ENCODE measurements at places on chromosomes 5 and 9.

DNA sequence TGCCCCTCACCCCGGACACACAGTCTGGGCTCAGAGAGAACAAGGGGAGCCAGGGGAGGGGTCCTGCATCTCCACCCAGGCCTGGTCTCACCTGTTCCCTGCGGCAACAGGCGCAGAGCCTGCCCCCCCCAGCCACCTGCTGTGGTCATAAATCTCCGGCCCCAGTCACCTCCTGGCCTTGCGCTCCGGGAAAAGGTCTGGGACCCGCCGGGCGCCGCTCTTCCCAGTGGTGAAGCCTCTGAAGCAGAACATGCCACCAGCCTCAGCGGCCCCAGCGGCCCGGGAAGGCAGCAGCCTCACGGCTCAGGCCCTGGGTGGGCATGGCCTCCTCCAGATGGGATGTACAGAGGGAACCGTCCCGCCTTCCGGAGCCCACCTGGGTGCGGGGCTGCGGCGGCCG is 20.6 kb downstream of the NOTCH1 start:
- no peak for DNase-seq

- DNase-seq, result no peak
These were observed 818.2 kb downstream of the TLR4 start for GRCh38 chr9:118522093-118523028.

GRCh38 chr9:122396614-122397148 is 25.9 kb downstream of the PTGS1 start:
- no peak for DNase-seq

DNA sequence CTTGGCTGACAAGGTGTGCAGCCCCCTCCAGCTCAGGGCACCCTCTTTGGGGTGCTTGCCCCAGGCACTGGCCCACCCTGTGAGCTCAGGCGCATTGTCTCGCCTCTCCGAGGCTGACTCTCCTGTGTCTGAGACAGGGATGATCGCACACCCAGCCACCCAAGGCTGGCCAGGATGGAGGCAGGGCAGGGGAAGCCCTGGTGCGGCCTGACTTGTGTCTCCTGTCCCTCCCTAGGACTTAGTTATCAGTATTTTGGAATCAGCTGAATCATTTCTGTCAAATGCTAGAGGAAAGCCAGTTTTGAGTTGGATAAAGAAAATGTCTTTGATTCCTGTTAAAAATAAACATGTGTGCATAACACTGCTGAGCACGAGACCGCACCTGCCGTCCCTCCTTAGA is 2.5 kb upstream of the DBH start:
- no peak for DNase-seq

- DNase-seq, result no peak
These were observed 13.5 kb downstream of the SDHA start for GRCh38 chr5:231661-232060.

- DNase-seq, result no peak
These were observed 13.9 kb downstream of the ENC1 start for GRCh38 chr5:74626386-74627222.

DNA sequence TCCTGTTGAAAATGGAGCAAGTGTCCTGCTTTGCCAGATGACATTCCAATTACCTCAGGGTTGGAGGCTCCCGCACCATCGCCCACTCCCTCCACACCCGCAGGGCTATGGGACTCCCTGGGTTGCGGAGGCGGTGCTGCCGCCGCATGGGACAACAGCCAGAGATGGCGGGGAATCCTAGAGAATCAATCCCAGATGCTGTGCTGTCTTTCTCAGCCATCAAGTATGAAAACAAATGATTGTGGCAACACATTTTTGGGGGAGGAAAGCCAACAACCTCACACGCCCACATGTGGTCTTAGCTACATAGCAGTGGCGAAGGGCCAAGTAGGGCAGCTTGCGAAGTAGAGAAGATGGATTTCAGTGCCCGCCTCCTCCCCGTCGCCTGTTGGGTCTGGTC is 46.7 kb downstream of the IL31RA start:
- DNase-seq, result no peak

- DNase-seq, result no peak
These were observed 319.7 kb downstream of the GLIS3 start for GRCh38 chr9:3980212-3980611.

GRCh38 chr5:61951295-61951694 is 354.7 kb upstream of the KIF2A start:
- DNase-seq, result no peak

- no peak for DNase-seq
These were observed 159.6 kb upstream of the STK32A start for GRCh38 chr5:147075187-147075586.

DNA sequence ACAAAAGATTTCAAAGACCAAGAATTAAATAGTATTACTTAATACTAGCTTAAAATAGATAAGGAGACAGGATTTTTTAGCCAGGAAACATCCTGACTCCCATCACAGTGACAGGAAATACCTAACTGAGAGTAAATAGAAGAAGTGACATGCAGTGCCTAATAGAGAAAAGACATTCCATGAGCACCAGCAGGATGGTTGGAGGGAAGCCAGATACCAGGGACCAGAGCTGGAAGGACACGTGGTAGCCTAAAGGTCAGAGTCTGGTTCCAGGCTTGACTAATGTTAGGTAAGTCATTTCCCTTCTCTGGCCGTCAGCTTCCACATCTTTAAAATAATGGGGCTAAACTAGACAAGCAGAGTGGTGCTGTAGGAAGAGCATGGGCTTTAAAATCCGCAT is 41.6 kb downstream of the CDK5RAP2 start:
- no peak for DNase-seq

DNA sequence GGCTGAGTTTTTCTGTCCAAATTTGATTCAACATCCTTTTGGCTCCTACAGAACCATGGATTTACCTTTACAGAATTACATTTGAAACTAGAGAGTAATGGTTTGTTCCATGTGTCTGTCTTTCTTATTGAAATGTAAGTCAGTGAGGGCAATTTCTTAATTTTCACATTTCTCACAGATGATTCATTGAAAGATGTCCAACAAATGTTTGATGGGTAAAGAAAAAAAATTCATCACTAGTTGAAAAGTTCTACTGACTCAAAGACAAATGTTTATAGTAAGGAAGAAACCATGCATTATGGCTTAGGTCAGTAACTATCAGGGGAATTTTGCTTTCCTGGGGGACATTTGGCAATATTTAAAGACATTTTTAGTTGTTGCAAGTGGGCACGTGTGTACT is 131.6 kb upstream of the TRPM3 start:
- no peak for DNase-seq

Measured in CD4-positive, alpha-beta T cell treated with Interleukin-15 for 4 hours (primary cell).